NCI-H1436 treated with DMSO at 0.1 percent for 48 hours (cell line): ENCODE measurements at places on chromosomes 7 and 10.

- no peak for DNase-seq
These were observed 397.5 kb upstream of the PRKCQ start for GRCh38 chr10:6977398-6978186.

- no peak for DNase-seq
These were observed 1.5 kb downstream of the CYP3A7 start for GRCh38 chr7:99733448-99733847.

DNA sequence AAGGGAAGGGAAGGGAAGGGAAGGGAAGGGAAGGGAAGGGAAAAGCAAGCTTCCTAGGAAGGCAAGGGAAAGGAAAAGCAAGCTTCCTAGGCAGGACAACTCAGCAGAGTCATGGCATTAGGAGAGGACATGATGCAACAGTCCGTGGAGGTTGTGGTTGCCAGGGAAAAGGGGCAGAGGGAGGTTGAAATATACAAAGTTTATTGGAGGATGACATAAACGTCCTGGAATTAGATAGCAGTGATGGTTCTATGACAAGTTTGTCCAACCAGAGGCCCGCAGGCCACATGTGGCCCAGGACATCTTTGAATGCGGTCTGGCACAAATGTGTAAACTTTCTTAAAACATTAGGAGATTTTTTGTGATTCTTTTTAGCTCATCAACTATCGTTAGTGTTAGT lies 59.8 kb upstream of the OPN4 start:
- no peak for DNase-seq

- DNase-seq = no peak
These were observed 1.2 kb upstream of the ZEB1 start for GRCh38 chr10:31317652-31318381.

DNA sequence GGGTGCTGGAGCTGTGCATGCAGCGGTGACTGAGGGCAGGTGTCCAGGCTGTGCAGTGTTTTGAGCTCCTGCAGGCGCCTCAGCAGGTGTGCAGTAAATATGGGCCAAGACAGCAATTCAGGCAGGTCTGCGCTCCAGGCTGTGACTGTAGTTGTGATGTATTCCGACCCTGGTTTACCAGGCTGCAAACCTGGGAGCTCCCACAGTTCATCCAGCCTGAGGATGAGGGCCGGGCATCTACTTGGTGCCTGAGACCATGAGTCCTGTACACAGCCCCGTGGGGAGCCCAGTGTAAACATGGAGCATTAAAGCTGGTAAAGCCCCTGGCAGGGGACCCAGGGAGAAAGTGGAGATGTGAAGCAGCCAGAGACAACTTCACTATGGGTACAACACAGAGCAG lies 82.8 kb downstream of the VOPP1 start:
- DNase-seq = no peak

GRCh38 chr7:130912862-130913638 lies 179.0 kb upstream of the KLF14 start:
- no peak for DNase-seq

DNA sequence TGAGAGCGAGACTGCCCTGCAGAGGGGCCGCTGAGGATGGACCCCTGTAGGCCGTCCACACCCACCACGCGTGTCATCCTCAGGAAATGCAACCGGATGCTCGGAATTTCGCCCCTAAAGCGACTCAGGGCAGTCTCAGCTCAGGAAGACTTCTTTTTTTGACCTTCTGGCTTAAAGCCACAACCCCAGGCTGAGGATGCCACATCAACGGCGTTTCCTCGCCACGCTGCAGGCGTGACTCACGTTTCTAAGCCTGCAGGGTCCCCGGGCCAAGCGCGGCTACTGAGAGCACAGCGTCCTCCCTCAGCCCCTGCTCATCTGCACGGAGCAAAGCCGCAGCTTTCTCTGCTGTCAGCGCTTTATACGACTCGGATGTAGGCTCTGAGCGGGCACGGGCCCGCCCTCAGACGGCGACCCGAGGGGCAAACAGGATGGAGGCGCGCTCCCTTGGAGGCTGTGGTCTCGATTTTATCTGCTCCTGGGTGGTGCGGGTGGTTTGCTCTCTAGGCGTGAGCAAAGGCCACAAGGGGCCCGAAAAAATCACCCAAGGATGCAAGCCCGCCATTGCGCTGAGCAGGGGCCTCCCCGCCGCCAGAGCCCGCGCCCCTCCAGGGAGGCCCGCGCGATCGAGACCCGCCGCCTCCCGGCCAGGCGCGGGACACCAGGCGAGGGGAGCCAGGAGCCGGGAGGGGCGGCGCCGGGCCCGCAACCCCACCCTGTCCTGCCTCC lies 726 bp upstream of the INSIG1 start:
- no peak for DNase-seq
